ACHN (cell line): ENCODE measurements at places on chromosomes 5 and 9.

- no peak for DNase-seq
Measured at GRCh38 chr9:88312517-88313103, 75.6 kb upstream of the SPIN1 start.

GRCh38 chr9:79471580-79472543 lies 99.9 kb upstream of the TLE4 start:
- DNase-seq: no peak

DNA sequence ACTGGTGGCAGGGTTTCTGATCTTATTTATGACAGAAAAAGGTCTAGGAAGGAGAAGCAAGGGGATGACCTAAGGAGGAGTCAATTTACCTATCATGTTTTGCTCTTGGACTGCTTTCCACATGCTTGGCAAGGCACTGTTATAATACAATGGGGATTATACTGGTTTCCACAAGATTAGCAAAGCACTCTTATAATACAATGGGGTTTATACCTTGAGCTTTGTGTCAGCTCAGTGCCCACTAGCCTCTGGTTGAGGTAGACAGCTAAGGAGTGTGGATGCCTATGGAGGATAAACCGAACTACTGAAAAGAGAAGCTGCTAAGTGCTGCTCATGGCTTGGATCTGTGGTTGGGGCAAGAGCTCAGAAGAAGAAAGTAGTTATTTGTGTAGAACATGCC lies 68.7 kb downstream of the MRPS27 start:
- no peak for DNase-seq

DNA sequence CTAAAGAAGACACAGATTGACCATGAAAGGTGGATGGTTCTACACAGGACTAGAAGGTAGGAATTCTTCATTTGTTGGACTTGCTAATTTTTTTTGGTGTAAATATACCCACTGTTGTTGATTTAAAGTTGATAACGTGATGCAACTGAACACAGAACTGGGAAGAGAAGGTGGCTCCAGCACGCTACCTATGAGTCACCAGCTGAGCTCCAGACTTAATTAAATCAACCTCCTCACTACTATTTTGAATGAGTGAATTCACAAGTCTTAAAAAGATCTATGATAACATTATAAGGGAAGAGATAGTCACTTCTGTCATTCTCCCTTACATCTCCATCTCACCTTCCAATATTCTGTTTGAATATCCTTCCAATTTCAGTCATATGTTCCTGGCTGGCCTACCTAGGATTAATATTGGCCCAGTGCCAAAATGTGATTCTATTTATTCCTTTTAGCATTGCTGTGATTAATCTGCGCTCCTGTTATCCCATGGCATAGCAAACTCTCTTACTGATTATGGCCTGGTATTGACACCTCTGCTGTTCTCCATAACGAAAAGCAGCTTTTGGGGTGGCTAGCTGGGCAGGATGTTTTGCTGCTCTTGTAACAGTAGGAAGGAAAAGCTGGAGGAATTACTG lies 135.9 kb upstream of the CCDC152 start:
- DNase-seq: no peak

- DNase-seq: no peak
Measured at GRCh38 chr5:137122075-137122474, 377.1 kb downstream of the SPOCK1 start.

- no peak for DNase-seq
Measured at GRCh38 chr5:173016598-173017046, 33.1 kb downstream of the ATP6V0E1 start.

DNA sequence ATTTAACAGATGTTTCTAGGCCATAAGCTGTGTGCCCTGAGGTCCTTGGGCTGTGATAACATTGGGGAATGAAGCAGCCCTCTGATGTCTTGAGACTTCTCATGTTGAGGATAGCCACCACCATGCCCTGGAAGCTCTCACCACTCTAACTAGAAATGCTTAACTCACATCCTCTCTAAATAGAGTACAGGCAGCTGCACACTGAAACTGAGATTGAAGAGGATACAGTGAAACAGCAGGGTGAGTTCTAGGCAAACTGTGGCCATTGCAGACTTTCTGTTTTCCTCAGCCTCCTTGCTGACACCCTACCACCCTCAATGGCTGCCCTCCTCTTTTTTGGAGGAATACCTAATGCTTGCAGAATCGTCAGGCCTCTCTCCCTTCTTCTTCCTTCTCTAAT lies 22.4 kb downstream of the UTP15 start:
- no peak for DNase-seq

GRCh38 chr5:56116599-56117141 lies 116.5 kb downstream of the ANKRD55 start:
- DNase-seq: no peak

DNA sequence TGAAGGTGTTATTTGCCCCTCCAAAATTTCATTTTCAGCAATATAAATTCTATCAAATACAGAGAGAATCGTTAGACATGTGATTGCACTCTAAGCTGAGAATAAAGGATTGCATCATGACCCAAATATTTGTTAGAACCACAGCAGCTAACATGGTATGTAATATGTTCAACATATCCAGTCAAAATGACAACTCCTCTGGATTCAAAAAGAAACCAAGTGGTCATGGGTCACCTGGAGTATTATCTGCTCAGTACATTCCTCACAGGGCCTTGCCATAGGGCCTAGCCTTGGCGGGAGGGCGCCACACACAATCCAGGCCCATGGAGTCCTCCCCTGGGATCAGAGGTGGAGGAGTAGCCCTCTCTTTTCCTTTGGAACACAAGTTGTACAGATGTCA lies 179.2 kb downstream of the HSD17B3 start:
- DNase-seq: no peak

GRCh38 chr9:14298601-14299022 lies 15.3 kb downstream of the NFIB start:
- DNase-seq: no peak

DNA sequence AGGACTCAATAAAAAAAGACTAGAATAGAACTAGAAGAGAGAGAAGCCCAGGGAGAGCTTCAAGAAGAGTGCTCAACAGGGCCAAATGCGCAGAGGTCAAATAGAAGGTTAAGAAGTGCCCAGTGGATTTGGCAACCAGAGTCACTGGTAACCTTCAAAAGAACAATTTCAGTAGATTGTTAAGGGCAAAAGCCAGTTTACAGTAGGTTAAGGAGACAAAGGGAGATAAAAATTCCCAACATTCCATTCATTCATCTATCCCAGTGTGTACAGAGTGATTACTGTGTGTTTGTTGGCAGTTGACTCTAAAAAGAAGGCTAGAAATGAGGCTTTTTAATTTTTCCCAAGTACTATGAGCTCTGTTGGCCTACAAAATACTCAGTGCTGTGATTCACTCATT lies 69.4 kb downstream of the RIGI start:
- no peak for DNase-seq

GRCh38 chr9:71506821-71507220 lies 261.5 kb downstream of the CEMIP2 start:
- DNase-seq: peak; percentile 83

GRCh38 chr9:104987743-104988142 lies 59.8 kb upstream of the ABCA1 start:
- DNase-seq: no peak

DNA sequence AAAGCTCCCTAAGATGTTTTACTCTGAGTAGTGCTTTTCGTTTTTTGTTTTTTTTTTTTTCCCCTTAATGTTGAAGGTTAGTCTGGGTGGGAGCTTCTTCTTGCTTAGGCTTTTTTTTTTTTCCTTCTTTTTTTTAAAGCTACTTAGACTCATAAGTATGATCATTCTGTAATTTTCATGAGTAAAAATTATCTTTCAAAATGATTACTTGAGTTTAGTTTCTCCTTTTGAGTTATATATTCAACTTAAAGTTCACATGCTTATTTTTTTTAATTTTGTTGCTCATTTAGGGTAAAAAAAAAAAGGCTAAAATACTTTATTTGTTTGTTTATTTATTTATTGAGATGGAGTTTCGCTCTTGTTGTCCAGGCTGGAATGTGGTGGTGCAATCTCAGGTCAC lies 2.9 kb downstream of the RBM27 start:
- DNase-seq: no peak

GRCh38 chr5:5925191-5925590 lies 453.2 kb downstream of the MED10 start:
- no peak for DNase-seq

DNA sequence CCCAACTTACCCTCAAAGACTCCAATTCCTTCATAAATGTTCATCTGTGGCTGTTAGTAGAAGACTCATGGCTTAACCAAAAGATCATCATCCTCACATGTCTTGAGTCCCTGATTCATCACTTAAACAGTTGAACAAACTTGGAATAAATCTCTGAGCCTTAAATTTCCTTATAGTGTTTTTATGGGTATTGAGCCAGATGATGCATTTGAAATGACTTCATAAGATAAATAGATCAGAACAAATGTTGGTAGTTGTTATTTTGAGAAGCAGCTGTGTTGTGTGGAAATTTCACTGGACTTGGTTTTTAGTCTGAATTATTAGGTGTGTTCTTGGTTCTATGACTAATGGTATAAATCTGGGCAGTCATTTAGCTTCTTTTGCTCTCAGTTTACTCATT lies 236.2 kb downstream of the NNT start:
- DNase-seq: no peak

DNA sequence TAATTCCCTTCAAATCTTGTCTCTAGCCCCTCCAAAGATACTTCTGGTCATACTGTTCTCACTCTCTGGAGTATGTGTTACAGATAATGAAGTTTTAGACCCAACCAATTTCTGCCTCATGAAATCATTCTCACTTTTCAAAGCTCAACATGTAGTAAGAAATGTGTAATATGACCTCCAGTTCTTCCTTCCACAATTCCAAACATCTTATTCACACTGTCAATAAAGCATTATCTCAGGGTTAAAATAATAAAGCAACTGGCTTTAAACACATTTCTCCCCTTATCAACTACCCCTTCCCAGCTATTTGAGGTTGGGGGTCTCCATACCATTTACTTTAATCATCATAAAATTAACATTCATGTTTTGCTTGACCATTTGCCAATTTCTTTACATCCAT lies 654.1 kb downstream of the RAB3C start:
- DNase-seq: no peak

DNA sequence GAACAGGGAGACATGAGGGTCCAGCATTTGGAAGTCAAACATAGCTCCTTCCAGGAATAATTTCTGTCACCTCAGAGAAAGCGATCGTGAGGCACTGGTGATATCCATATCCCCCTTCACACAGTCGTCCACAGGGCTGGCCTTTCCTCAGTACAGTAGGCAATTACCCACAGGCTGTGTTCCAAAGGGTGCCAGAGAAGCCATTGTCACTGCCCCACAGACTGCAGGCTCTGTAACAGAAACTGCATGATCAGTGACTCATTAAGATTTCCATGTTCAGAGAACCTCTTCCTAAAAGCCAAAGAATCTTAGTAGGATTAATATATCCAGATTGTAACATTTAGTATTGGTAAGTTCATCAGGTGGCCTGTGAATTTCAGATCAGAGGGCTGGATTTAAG lies 127.6 kb downstream of the RPS23 start:
- DNase-seq: no peak

DNA sequence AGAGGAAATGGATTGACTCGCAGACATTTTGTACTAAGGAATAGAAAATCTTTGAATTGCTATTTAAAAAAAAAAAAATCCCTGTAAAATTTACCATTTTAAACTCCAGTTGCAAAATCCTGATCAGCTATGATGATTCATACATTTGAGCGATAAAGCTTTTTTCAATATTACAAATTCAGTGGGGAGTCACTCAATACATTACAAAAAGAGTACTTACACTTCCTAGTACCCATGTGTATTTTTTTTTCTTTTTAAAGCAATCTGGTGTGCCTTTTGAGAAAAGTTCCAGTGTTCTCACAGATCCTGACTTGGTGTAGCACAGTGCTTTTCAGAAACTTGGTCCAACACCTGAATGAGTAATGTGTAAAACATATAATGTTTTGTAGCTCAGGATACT lies 54.3 kb downstream of the PIK3R1 start:
- DNase-seq: no peak

- DNase-seq: no peak
Measured at GRCh38 chr9:22008384-22008716, 755 bp downstream of the CDKN2B start.

DNA sequence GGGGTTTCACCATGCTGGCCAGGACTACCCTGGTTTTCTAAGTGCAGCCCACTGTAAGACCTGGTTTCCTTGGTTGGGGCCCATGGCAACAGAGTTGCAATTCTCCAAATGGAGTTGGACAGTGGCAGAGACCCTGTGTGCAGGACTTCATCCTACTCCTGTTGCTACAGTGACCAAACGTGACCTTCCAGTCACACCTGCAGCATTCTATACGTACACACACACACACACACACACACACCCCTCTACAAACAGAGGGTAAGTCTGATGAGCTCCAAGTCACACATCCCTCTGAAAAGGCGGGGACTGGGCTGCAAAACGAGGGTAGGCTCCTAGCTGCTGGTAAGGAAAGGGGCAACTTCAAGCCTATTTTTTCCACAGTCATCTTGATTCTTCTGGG lies 23.6 kb downstream of the LHFPL2 start:
- DNase-seq: no peak

GRCh38 chr9:18238254-18238653 lies 235.7 kb upstream of the ADAMTSL1 start:
- DNase-seq: peak; percentile 12

DNA sequence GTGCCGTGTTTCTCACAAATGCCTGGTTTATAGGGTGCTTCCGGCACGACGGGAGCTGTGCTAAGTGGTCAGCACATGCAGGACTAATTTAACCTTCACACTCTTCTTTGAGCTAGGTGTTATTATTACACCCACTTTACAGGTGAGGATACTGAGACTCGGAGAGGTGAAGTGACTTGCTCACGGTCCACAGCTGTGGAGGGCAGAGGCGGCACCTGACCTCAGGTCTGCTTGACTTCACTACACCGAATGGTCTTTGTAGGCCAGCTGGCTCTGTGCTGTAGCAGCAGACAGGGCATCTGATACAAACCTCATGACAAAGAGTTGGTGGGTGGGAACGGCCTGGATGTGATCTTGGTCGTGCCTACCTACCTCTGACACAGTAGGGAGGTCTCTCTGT lies 102.0 kb upstream of the BOD1 start:
- no peak for DNase-seq

DNA sequence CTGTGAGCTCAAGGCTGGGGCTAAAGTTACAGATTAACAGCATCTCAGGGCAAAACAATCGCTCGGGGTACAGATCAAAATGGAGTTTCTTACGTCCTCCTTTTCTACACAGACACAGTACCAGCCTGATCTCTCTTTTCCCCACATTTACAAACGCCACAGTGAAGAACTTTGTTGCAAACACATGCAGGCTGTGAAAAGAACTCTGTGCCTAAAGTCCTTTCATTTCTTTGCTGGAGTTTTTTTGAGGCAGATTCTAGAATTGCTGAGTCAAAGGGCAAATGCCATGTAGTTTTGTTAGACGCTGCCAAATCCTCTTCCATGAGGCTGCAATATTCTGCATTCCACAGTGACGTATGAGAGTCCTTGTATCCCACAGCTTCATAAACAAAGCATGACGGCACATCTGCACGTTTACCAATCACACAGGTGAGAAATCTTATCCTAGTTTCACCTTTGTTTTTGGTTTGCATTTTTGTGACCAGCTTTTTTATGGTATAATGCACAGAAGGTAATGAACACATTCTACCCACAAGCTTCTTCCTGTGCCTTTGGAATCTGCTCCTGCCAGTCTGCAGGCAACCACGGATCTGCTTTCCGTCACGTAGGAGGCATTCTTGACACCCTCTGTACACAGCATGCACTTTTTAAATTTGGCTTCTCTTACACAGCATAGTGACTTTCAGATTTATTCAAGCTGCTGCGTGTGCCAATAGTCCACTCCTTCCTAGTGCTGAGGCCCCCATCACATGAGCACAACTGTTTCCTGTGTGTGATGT lies 44.6 kb upstream of the LPCAT1 start:
- peak; percentile 85 for DNase-seq

- DNase-seq: no peak
Measured at GRCh38 chr5:9283473-9283872, 262.4 kb downstream of the SEMA5A start.

GRCh38 chr5:150559701-150560100 lies 51.8 kb downstream of the NDST1 start:
- DNase-seq: peak; percentile 54
